ENCODE measurements at places on chromosomes 5 and 9.

DNA sequence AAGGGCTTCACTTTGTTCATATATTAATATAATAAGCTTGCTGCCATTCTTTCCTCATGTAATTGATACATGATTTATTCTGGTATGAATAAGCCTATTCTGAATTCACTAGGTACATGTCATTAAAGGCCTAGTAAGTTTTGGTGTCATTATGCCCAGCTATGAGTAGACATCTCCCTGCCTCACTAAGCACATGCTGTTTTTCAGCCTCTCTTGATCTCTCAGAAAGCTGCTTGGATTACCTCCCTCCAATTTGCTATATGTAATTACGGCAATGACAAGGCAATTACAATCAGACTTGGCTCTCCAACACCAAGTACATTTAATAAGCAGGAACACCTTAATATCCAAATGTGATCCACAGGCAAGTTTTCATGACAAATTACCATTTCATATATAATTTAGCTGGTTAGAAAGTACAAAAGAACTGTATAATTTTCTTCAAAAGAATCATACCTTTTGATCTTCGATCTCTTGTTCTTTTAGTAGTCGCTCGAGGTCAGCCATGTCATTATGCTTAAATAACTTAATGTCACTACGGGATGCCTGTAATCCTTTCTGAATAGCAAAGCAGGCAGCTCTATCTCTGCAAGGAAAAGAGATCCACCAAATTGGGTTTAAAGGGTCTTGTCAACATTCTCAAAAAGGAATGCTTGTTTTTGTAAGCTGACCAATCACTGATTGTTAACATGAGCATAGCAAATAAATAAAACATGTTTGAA, 56.3 kb downstream of the SPTLC1 start:
- DNase-seq = no peak

DNA sequence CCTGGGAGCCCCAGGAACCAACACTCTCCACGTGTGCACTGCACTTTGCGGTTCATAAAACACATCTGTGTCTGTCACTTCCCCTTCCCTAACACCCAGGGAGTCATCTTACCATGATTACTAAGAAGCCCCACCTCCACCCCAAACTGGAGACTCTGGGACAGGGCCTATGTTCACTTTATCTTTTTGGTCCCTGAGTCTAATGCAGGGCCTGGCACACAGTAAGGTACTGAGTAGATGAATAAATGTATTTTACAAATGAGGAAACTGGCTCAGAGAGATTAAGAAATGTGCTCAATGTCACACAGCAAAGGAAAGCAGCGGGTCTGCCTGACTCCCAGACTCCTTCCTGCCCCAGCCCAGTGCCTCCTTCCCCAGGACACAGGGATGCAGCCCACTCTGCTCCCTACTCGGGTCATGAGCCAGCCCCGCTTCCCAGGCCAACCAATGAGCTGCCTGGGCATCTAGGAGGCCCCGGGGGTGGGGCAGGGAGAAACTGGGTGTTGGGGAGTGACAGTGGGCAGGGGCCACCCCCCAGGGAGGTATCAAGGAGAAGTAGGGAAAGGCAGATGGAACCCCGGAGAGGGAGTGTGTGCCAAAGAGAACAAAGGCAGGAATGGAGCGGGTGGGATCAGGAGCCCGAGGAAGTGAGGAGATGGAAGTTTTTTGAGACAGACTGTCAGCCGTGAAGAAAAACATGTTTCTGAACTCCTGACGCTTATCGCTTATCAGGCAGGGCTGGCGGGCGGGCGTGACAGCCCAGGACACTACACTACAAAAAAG, 30.5 kb downstream of the SHB start:
- no peak for DNase-seq

- no peak for DNase-seq
Measured at GRCh38 chr5:82364497-82364896, 86.3 kb upstream of the RPS23 start.

DNA sequence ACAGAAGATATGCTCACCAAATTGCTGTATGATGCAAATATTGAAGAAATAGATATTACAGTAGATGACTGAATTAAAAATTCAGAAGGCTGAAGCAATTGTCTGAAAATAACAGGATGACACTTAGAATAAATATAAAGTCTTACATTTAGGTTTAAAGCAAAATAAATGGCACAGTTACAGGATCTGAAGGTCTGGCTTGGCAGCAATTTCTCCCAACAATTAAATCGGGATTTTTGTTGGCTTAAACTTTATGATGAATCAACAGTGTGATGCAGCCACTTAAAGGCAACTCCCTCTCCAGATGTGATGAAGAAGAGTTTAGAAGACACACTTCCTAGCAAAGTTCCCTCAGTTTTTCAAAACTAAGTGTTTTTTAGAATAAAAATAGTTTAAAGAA, 80.5 kb downstream of the NREP start:
- no peak for DNase-seq

- DNase-seq = no peak
Measured at GRCh38 chr5:124342027-124342471, 404.4 kb downstream of the ZNF608 start.

GRCh38 chr5:164679461-164679860, 1174.0 kb downstream of the MAT2B start:
- DNase-seq = no peak

DNA sequence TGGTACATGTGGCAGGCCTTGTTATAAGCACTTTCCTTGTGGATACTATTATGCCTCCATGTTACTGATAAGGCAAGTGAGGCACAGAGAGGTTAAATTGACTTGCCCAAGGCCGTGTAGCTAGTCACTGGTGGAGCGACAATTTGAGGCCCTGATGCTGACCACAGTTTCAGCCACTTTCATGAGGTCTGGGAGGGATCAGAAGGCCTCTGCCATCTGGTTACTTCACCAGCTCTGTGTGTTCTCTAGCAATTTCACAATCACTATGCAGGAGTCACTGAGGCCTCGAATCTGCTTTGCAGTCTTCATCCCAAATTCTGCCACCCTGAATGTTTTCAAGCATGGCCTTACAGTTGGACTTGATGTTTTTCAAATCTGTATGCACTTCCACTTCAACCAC, 9.1 kb downstream of the LRRC70 start:
- no peak for DNase-seq
